ENCODE measurements at places on chromosomes 4 and X.
A peak's percentile ranks its signal among the peaks of the same experiment; 100 is the strongest.

DNA sequence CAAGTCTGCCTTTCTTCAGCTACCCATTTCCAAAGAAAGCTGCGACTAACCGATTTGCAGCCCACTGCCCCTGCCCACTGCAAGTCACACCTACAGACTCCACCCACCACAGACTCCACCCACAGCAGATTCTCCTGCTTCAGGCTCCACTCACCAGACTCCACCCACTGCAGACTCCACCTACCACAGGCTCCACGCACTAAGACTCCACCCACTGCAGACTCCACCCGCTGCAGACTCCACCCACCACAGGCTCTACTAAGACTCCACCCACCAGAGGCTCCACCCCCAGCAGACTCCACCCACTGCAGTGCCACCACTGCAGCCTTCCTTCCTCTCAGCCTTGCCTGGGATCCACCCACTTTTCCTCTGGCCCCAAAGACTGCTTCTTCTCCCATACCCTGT lies 41.3 kb downstream of the ABLIM2 start:
- peak; percentile 10 for DNase-seq

- no peak for DNase-seq
These were observed 31.4 kb upstream of the ARSH start for GRCh38 chrX:2974961-2975360.

DNA sequence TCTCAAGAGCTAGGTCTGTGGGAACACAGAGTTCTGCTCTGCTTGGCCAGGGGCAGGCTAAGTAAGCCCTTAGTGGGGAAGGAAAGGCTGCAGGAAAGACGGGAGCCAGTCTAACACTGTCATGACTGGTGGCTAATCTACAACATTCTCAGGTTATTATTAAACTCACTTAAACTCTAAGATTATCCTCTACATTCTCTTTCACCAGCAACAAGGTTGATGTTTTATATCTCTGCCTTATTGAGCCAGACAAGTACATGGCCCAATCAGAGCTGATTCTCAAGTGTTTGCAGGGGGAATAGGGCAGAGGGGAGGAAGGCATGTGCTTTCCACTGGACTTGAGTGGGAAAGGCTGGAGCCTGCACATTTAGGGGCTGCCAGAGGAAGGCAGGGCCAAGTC lies 50.9 kb upstream of the FAM241A start:
- no peak for DNase-seq

DNA sequence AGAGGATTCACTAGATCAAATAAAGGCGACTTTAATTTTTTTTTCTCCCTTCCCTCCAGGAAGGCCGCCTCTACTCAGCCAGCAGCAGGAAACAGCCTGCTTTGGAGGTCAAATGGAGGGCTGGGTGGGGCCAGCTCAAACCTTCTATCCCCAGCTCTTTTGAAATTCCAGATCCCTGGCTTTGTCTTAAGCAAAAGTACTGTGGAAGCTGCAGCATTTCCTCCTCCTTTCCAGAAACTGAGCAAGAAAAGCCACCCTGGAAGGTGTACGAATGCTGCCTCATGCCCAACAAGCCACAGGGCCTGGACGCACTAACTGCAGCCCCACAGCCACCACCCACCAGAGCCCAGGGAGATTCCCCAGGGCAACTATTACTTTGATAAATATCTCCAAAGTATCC lies 55.1 kb upstream of the ZCCHC13 start:
- DNase-seq = no peak

- DNase-seq = no peak
These were observed 1317.0 kb downstream of the STIM2 start for GRCh38 chr4:28177641-28178040.

DNA sequence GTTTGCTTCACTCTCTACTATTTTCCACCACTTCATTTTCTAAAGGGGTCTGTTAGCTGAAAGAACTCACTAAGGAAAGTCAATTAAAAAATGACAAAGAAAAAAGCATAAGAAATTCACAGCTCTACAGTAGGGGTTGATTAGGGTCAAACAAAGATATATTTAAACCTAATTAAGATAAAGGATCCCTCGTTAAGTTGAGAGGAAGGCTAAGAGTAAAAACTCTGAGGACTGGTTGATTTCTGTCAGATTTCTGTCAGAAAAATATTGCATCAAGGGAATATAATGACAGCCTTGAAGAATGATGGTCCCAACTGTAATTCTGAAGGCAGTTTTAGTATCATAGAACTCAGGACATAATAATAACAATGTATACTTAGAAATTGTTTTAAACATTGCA lies 218.0 kb downstream of the QDPR start:
- DNase-seq = no peak

GRCh38 chrX:13090027-13090338 lies 45.6 kb upstream of the FAM9C start:
- DNase-seq = no peak

DNA sequence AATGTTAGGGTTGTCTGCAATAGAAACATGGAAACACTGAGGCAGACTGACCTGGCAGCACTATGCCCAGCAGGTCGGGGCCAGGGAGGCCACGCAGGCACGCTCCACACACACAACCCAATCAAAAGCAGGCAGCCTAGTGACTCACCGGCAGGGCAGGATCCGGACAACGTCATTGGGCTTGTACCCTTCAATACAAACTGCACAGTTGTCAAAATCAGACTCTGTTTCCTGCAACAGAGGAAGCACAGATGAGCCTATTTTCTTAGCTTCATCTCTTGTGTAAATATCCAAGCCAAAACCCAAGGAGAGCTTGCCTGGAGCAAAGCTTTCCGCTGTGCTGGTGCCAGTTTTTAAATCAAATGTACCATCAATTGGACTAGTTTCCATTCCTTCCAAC lies 185.8 kb downstream of the RNF150 start:
- DNase-seq = no peak

DNA sequence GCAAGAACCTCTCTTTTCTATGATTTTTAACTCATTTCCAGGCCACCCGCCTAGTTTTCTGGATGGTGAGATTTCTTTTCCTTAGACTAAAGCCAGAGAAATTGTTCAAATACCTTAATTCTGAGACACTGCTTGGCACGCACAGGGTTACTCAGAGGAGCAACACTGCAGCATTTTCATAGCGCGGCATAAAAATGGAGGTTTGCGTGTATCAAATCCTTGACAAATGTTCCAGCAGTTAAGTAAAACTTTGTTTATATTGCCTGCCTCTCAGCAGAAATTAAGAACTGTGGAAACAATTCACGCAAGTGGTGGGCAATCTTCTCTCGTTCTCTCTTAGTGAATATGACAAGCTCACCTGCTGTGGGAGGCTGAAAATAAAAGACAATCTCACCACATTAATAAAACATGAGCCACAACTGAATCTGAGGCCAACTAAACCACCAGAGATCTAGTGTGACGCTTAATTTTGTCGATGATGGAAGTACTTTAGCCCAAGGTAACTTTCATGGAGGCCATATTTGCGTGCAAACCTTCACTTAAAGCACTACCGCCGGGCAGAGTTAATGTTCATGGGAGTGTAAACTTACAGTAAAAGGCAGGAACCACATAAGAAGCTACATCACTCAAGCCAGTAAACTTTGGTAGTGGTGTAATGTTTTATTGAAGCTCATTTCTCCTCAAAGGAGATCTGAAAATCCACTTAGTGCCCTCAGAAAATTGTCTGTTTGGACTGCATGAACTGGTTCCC lies 894.8 kb upstream of the EPHA5 start:
- peak; percentile 19 for DNase-seq

DNA sequence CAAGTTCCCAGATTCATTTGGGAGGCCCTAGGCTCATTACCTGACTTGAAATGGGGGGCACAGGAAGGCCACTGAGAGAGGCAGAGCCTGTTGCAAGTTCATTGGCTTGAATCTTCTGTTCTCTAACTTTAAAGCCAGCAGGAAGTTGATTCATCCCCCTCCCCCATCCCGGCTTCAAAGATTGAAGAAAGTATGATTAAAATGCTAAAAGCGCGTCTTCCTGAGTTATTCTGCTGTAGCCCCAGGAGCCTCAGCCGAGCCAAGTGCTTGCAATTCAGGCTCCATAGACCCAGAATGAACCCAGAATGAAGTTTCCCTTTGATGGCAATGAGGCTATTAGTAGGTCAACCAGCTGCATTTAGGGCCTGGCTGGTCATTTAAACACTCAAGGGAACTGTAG lies 14.7 kb downstream of the CHST7 start:
- DNase-seq = no peak

DNA sequence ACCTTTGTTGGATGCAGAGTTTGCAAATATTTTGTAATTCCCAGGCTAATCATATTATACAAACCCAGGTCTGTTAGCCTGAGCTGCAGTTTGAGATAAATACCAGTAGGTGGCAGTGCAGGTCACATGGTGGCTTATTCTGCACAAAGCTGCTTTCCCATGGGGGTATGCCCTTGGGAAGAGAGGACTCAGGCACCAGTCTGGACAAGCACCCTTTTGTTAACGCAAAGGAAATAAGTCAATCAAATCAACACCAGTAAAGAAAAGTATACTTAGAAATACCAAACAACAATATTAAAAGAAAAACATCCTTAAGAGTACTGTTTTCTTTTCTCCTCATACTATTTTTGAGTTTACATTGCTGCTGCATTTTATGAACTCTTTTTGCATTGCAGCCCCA lies 389.0 kb upstream of the ZFP42 start:
- DNase-seq = peak; percentile 57

DNA sequence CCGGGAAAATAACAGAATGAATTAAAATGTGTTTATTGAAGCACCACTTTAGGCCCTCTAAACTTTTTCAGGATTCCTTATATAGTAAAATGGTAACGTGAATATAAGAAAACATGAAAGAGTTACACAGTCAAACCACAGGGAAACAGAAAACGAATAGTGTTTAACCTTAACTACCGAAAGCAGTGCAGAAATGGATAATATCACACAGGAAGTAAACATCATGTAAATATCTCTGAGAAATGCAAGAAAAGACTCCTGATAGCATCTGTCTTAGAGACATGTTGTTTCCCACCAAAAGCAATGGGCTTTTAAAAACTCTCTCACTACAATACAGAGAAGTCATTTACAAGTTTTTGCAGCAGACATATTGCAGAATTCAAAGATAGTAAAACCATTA lies 323.9 kb upstream of the CXXC4 start:
- no peak for DNase-seq

DNA sequence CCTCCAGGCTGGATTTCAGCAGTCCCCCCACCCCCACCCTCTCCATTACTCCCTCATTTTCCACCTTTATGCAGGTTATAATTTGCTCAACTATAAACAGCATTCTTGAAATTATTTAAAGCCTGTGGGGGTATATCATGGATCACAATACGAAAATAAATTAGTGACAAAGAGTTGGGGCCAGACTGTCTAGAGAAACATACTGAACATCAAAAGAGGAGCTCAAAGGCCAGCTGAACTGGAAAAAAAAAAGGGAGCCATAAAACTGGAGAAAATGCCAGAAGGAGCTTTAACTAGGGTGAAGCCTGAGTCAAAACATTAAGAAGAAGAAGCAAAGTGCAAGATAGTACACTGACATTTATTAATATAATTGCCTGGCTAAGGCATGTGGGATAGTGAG lies 137.8 kb downstream of the ANTXR2 start:
- DNase-seq = no peak

GRCh38 chr4:186900232-186900900 lies 176.7 kb upstream of the FAT1 start:
- DNase-seq = no peak

DNA sequence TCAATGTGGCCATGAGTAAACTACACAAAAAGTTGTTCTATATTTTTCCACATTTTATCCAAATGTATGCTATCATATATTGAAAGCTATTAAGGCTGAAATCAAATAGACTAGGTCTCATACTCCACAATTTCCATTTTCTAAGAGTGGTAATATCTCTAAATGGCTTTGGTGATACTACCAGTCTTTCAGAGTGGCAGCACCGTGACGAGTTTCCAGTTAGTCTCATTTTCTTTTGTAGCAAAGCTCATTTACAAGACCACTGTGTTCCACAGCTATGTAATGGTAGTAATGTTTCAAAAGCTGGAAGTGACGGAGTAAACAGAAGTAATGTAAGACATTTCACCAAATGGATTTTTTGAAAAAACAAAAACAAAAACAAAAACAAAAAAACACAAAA lies 228.2 kb downstream of the PPP3CA start:
- no peak for DNase-seq

DNA sequence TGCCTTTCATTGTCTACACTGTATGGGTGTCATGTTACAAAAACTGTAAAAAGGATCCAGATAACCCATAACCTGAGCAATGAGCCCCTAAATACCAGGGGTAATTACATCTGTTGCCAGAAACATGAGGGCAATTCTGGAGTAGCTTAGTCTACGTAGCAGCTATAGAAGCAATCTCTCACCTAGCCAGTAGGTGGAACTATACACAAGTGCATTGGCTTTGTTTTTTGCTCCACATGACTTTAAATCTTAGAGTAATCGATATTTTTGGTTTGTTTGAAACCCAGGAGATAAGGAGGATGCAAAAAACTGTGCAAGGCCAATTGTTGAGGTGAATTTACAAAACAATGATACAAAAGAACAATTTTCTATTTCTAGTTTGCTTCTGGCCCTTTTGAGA lies 57.5 kb downstream of the GPR82 start:
- DNase-seq = peak; percentile 18

DNA sequence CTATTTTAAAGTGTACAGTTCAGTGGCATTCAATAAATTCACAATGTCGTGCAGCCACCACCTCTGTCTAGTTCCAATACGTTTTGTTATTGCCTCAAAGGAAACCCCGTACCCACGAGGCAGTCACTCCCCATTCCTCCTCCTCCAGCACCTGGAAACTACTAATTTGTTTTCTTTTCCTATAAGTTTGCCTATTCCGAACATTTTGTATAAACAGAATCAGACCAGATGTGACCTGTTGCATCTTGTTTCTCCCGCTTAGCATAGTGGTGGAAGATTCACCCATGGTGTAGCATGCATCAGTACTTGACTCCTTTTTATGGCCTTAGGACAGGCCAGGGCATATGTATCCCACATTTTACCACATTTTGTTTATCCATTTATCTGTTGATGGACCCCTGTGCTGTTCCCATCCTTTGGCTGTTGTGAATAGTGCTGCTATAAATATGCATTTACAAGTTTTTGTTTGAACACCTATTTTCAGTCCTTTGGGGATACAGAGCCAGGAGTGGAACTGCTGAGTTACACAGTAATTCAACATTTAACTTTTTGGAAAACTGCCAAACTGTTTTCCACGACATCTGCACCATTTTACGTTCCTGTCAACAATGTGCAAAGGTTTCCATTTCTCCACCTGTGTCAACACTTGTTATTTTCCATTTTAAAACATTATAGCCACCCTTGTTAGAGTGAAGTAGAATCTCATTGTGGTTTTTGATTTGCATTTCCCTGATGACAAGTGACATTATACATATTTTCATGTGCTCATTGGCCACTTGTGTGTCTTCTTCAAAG lies 57.8 kb upstream of the STX18 start:
- peak; percentile 92 for DNase-seq

GRCh38 chr4:110287130-110287529 lies 88.7 kb upstream of the ELOVL6 start:
- no peak for DNase-seq

- no peak for DNase-seq
These were observed 44.8 kb upstream of the CBR4 start for GRCh38 chr4:169054879-169055278.

DNA sequence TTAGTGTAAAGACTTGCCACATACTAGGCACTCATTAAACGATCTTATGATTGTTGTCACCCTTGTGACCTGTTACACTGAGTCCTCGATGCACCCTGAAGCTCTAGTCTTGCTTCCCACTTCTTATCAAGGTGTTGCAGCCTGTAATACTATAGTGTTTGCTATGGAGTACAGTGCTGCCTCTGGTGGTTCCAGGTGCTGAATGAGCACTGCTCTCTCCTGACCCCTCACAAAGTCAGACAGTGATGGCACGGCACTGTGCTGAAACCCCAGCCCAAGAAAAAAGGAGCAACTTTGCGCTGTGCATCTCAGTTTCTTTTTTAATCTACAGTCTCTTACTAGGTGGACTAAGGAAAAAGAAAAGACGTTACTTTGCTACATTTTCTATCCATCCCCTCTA lies 106.3 kb downstream of the GC start:
- no peak for DNase-seq

Data from NCI-H345 (cell line).